Left hindlimb (tissue), 1 donor: ENCODE measurements at places on chromosomes 2 and 18.

- DNase-seq = no peak
Observed at GRCh38 chr2:1952582-1952981, 208.3 kb upstream of the PXDN start.

GRCh38 chr2:147657086-147658000, 187.5 kb upstream of the ACVR2A start:
- DNase-seq = no peak

GRCh38 chr2:71045865-71046548, 22.4 kb upstream of the NAGK start:
- DNase-seq = no peak

- no peak for DNase-seq
Observed at GRCh38 chr2:79223539-79223938, 64.0 kb upstream of the REG3A start.

DNA sequence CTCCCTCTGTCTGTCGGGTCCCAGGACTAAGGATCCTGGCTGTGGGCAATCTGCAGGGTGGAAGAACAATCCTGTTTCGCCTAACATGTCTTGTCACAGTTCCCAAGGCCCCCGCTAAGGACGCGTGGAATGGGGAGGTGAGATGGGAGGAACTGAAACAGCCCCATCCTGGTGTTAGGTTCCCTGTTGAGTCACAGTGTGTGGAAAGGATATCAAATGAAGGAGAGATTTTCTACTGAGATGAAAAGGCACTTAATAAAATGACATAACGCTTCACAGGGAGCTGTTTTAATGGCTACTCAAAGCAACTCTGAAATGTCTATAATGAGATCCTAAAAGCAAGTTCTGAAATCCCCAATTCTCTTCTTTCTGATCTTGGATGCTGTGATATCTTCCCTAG, 52.5 kb downstream of the RAB31 start:
- no peak for DNase-seq

DNA sequence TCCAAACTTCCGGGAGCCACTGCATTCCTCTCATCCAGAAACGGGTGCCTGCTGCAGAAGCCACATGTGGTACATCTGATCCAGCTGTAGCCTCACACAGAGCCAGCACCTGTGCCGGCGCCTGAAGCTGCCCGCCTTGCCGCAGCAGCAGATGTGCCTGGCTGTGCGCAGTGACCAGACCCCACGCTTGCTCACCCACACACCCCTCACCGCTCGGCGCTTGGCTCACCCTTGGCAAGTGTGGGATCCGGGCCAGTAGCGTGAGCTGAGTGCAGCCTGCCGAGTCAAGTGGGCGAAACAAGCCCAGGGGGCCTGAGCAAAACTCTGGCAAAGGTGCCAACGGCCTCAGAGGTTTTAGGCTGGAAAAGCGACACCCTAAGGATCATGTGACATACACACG, 220.1 kb upstream of the TMEFF2 start:
- no peak for DNase-seq

- no peak for DNase-seq
Observed at GRCh38 chr18:35050028-35050546, 8.9 kb downstream of the MAPRE2 start.

- no peak for DNase-seq
Observed at GRCh38 chr18:42086288-42086687, 131.3 kb downstream of the PIK3C3 start.

DNA sequence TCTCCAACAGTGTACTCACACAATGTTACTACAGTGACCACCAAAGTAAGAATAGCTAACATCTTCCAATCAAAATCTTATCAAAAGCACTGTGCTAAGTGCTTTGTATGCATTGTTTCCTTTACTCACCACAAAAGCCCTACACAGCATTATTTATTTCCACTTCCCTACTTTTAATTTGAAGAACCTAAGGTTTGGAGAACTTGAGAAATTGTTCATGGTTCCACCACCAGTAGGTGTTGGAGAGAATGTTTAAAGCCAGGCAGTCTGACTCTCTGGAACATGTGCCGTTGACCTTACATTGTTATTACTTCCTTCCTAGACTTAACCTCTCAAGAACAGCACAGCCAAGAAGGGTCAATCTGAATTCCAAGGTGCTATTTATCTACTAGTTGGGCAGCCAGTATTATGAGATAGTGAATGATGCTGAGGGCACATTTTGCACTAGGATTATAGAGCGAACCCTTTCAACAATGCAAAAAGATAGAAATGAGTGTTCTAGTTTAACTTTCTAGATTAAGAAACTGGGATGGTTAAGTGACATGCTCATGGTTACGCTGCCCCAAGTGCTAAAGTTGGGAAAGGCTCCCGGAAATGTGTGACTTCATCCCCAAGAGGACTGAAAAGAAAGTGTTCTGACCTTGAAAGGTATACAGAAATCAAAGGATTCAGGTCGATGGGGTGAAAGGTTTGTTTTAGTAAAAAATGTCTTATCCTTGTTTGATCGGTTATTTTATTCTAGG, 55.2 kb upstream of the FAM136A start:
- no peak for DNase-seq
